ENCODE measurements at places on chromosomes 12 and 14.
A peak's percentile ranks its signal among the peaks of the same experiment; 100 is the strongest.

DNA sequence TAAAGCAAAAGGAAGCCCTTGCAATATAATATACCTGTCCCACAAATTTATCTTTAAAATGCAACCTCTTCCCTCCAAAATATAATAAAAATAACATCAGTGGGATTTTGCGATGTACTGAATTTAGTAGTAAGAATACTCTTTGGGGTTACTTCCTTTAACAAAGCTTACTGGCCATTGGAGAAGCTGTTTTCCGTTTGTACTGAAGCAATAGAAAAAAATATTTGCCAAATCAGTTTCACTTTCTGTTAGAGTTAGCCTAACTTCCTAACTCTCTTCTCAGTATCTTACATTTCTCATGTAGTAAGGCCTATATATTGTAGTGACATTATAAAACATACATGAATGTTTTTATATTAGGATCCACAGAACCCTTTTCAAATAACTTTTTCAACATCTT is 3.7 kb downstream of the MAX start:
- no peak for DNase-seq

DNA sequence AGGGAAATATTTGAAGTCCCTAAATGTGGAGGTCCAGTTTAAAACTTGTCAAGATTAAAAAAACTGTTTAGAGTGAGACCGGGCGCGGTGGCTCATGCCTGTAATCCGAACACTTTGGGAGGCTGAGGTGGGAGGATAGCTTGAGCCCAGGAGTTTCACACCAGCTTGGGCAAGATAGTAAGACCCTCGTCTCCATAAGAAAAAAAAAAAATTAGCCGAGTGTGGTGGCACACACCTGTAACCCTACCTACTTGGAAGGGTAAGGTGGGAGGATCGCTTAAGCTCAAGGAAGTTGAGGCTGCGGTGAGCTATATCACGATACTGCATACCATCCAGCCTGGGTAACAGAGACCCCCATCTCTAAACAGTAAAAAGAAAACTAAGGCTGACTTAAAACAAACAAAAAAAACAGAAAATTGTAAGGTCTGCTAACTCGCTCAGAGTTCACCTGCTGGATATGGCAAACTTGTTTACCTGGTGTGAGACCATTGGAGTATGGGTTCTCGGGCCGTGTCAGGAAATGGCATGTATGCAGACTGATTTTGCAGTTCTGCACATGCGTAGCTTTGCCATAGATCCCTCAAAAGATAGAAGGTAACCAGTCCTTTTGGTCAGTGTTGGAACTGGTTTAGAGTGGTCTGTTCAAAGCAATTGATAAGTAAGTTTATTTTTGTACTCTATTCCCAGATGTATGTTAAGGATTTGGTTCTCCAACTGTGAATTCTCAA is 2.1 kb downstream of the RNF10 start:
- DNase-seq = peak; percentile 14

DNA sequence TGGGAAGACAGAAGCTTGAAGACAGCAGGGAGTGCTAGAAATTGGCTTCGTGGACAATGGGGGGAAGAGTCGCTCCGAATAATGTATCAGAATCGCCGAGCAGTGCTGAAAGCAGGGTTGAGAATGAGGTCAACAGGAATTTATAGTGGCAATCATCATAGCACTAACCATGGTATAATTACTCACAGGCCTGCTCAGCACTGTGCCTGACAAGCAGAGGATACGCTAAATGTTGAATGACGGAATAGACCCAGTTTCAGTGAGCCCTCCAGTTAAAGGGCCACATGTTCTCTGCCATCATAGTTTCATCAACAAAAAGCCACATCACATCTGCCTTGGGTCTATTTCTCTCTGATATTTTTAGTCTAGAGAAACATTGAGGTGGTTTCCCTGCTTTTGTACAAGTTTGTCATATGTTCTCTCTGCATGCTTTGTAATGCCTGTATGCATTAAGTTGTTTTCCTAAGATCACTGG is 130.3 kb upstream of the EGLN3 start:
- DNase-seq = no peak

DNA sequence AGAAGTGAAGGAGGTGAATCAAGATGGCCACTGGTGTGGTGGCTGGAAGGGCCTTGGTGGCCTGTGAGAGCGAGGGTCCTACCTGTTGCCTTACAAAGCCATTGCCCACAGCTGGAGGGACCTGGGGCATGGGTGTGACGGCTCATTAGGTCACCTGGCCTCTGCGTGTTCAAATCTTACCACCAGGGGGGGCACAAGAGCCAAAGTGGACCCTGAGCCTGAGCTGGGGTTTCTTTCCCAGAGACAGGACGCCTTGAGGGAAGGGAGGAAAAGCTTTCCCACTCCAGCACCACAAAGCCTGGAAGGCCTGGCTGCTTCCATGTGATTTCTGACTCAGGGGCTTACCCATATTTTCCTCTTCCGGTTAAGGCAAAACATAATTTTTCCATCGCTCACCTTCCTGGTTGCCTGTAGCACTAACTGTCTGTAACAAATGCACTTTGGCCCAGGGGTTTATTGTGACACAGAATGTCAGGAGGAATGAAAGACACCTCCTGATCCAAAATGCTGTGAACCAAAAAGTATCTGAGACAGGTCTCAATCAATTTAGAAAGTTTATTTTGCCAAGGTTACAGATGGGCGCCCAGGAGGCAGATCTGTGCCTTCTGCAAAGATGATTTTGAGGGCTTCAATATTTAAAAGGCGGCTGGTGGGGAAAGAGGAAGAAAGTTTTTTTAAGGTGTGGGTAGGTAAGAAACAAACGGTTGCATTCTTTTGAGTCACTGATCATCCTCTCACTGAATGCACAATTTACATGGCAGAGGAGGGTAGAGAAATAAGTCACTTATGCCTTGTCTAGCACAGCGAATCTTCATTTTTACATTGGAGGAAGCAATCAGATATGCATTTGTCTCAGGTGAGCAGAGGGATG is 4.3 kb upstream of the CD9 start:
- peak; percentile 56 for DNase-seq

GRCh38 chr12:53352331-53353256 is 16.4 kb upstream of the SP7 start:
- peak; percentile 81 for DNase-seq

DNA sequence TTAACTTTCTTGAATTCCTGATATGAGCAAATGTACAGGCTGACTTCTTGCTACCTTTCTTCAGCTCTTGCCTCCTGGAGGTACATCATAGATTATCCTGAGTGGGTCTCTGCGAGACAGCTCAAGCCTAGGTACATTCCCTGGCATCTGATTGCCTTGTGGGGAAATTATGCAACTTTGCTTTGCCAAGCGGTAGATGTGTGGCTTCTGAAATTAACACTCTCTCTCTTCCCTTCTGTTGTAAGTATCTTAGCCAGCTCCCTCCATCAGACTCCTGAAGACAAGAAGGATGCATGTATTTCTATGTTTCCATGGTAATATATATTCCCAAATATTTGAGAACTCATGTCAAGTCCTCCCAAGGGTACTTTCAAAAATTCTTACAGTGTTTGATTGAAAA is 16.2 kb upstream of the SLC16A7 start:
- DNase-seq = no peak

DNA sequence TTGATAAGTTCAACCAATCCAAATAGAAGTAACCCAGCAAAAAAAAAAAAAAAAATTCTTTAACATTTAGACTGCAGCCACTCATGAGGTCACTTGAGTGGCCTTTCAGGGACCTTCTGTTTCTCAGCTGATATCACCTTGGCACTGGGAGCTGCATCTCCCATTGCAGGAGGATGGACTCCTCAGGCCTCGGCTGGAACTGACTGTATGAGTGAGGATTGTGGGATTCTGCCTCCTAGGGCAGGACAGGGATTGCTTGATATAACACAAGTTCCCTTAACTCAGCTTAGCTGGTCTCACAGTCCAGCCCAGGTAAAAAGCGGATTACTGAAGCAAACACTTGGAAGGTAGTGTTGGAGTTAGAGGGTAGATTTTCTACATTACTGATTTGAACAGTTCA is 3.5 kb upstream of the GUCY2C start:
- DNase-seq = no peak

DNA sequence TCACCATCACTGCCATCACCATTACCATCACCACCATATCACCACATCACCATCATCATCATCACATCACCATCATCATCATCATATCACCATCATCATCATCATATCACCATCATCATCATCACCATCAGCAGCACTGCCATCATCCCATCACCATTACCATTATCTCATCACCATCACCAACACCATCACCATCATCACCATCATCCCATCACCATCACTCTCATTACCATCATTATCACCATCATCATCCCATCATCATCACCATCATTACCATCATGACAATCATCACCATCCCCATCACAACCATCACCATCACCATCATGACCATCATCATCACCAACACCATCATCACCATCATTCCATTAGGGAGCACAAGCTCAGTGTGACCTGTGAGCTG is 318.0 kb downstream of the ADGRD1 start:
- no peak for DNase-seq

- DNase-seq = no peak
Measured at GRCh38 chr12:71452006-71452405, 12.4 kb downstream of the LGR5 start.

GRCh38 chr12:53193040-53193439 is 12.3 kb upstream of the CSAD start:
- DNase-seq = no peak

DNA sequence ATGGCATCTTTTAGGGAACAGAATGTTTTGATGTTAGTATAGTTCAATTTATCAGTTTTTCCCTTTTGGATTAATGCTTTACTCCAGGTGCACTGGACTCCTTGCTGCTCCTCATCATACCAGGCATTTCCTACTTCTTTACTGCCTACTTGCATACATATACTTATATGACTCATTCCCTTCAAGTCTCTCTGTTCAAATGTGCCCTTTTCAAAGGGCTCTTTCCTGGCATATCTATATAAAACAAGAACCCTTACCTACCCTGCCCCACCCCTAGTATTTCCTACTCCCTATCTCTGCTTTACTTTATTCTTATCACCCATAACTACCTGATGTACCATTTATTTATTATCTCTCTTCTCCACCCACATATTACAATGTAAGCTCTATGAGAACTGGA is 90.6 kb downstream of the CAPZA3 start:
- DNase-seq = no peak
